Activated CD4-positive, CD25-positive, alpha-beta regulatory T cell (primary cell): ENCODE measurements at places on chromosomes 3 and 15.
A peak's percentile ranks its signal among the peaks of the same experiment; 100 is the strongest.

DNA sequence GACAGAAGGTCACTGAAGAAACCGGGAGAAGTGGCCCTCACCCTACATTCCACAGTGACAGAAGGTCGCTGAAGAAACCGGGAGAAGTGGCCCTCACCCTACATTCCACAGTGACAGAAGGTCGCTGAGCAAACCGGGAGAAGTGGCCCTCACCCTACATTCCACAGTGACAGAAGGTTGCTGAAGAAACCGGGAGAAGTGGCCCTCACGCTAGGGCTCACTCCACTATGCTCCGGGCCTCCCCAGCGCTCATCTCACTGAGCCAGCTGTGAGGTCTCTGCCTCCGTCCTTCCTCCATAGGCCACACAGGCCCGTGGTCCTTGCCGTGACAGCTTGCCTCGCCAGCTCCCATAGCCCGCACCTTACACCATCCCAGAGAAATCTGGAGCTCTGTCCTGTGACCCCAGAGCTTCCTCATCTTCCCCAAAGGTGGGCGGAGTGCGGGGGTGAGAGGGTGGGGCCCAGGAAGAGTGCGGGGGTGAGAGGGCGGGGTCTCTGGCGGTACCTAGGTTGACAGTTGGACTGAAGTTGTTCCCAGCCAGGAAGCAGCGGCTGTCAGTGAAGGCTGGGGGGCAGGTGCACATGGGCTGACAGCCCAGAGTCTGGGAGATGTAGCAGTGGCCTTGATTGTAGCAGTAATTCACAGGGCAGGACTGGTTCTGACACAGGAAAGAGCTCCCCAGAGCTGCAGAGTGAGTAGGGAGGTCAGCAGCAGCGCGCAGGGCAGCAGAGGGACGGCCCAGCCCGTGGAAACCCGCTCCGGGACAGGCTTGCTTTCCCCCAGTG lies 32.0 kb downstream of the MUC20 start:
- no peak for DNase-seq

GRCh38 chr3:56131974-56132590 lies 336.2 kb downstream of the ERC2 start:
- no peak for DNase-seq

GRCh38 chr3:4492208-4493013 lies 737 bp upstream of the ITPR1 start:
- DNase-seq, result peak; percentile 19

GRCh38 chr15:92582206-92582605 lies 73.4 kb downstream of the FAM174B start:
- DNase-seq, result no peak

- no peak for DNase-seq
Measured at GRCh38 chr3:43411429-43411828, 125.1 kb downstream of the SNRK start.

- DNase-seq, result no peak
Measured at GRCh38 chr3:83523470-83524073, 1435.2 kb upstream of the CADM2 start.

DNA sequence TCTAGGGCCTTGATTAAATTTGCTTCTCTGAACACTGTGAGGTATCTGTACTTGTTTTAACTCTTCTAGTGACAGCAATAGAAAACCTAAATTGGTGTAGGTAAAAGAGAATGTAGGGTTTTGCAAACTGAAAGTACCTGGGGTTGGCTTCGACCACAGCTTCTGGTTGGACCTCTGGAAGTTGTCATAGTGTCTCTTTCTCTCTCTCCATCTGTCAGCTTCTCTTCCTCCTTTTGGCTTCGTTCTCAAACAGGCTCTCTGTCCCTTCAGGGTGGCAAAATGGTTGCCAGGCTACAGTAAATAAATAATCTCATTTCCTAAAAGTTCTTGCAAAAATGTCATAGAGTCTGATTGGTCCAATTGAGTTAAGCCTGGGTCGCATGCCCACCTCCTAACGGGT lies 149.3 kb upstream of the CTDSPL start:
- no peak for DNase-seq

DNA sequence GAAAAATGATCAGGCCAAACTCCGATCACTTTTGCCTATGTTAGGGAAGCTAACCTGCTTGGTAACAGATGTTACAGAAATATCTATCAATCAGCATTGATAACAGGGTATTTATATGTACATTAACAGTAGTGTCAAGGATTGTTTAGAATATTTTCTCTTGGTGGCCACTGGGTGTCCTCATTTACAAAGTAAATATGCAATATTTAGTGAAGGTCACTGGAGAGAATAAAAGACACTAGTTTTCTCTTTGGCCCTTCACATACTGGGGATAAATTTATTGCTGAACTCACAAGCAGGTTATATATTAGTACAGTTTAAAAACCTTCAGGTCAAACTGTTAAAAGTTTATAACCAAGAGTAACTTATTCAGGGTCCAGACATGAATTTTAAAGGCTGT lies 69.0 kb downstream of the TIGIT start:
- DNase-seq, result no peak

DNA sequence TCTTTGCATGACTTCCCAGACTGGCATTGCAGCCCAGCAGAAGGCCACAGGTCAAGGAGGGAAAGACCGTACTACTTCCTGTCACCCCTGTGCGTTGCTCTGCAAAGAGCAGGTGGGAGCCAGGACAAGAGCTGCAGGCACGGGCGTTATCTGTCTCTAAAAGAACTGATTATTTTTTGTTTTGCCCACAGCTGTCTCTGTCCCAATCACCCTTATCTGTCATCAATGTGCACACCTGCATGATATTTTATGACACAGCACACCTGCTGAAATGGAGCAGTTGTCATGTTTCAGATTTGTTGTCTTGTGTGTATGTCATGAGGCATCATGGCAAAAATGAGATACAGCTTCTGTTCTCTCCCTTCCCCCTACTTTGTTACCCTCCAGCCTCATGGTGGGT lies 58.8 kb downstream of the SLCO3A1 start:
- DNase-seq, result no peak

DNA sequence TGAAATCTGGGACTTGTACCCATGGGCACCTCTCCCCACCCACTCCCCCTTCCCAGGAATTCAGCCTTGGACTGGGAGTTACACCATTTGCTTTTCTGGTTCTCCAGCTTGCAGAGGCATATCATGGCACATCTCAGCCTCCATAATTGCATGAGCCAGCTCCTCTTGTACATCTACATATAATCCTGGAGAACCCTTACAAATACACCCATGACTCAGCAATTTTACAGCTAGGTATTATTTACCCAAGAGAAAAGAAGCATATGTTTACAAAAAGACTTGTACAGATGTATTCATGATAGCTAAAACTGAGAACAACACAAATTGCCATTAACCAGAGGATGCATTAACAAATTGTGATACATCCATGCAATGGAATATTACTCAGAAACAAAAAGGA lies 58.4 kb downstream of the RPLP1 start:
- no peak for DNase-seq

- no peak for DNase-seq
Measured at GRCh38 chr3:87002346-87002745, 11.4 kb upstream of the VGLL3 start.

DNA sequence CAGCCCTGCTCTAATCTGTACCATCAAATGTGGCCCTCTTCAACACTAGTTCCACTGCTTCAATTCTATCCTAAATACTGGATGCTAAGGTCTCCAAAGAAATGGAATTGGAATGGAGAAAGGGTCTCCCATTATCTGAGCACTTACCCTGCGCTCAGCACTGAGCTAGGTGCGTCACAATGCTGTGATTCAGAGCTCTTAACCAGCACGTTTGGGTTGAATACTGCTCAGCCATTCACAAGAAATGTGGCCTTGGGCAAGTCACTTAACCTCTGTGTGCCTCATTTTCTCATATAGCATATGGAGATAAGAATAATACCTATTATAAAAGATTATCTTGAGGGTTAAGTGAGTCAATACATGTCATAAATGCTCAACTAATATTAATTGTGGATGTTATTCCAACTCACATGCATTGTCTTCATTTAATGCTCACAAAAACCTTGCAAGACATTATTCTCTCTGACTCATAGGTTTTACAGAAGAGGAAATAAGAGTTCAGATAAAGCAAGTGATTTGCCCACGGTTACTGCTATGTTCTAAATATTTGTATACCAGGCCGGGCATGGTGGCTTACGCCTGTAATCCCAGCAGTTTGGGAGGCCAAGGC lies 27.4 kb upstream of the SRGAP3 start:
- DNase-seq, result no peak

DNA sequence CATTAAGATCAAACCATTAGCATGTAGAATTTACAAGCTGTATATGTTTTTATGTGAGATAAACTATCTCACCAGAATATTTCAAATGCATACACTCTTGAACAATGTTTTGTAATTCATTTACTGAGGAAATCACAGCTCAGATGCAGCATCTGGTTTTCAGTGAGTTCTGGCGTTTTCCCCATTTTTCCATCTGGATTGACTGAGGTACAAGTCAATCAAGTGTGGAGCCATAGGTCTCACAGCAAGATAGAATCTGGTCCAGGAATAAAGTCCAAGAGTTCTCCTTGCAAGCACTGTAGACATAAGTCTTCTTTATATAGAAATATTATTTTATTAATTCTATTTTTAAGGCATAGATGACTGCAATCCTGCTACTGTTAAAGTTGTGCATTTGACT lies 219.3 kb downstream of the ZBBX start:
- no peak for DNase-seq

DNA sequence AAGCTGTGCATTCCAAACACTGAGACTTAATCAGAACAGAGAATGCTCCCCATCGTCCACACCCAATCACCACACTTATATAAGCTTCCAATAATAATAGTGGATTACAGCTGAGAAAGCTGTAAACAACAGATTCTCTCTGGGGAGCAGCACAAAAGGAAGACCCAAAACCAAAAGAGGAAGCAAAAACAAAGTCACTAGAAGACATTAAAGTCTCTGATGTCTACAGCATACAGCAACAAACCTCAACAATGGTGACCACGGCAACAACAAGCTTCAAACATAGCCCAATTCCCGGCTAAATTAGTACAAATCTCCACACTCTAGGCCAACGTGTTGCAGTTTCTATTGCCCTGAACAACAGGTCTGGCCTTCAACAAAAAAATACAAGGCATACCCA lies 37.7 kb downstream of the ZDHHC23 start:
- no peak for DNase-seq

DNA sequence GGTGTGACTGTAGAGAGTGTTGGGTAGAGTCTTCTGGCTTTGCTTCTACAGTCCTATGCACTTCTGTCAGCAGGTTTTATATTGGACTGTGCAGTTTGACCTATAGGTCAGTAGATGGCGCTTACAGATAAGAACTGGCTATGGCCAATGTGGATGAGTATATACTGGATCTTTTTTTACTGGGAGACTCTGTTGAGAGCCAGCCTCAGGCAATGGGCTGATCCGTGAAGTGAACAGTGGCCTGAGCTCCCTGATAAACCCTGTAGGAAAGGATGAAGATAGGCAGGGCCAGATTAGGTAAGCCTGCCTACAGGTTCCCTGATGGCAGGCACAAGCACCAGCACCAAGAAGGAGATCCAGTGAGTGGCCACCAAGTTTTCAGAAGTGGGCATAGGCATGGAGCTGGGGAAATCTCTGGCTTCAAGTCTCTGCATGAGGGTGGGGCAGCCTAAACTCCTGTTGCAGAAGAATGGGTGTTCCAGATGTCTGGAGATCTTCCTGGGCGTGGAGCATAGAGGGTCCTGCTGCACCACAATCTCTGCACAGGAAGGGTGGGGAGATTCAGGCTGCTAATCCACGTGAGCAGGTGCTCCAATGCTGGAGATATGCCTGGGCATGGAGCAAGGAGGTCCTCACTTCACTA lies 326.0 kb upstream of the SGO1 start:
- DNase-seq, result no peak

GRCh38 chr3:116200956-116201690 lies 244.2 kb downstream of the LSAMP start:
- DNase-seq, result no peak

- DNase-seq, result no peak
Measured at GRCh38 chr3:61110576-61110975, 140.7 kb downstream of the FHIT start.
